KG1 (cell line): ENCODE measurements at places on chromosomes 7 and 10.

DNA sequence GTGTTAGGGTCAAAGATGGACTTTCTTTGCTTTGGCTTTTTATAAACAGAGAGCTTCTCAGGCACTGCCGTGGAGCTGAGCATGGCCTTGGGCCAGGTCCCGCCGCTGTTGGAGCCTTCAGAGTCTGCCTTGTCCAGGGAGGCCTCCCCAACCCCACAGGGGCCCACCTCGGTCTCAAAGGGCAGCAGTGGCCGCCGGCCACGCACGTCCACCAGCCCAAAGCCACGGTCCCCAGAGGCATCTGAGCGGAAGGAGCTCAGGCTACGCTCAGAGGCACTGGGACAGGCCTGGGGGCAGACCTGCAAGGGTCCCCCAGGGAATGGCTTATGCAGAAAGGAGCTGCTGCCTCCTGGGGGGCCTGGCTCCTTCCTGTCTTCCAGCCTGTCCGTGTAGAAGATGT, 105.0 kb downstream of the DLG5 start:
- no peak for DNase-seq

- no peak for DNase-seq
Observed at GRCh38 chr10:88755753-88756152, 4.1 kb upstream of the LIPN start.

DNA sequence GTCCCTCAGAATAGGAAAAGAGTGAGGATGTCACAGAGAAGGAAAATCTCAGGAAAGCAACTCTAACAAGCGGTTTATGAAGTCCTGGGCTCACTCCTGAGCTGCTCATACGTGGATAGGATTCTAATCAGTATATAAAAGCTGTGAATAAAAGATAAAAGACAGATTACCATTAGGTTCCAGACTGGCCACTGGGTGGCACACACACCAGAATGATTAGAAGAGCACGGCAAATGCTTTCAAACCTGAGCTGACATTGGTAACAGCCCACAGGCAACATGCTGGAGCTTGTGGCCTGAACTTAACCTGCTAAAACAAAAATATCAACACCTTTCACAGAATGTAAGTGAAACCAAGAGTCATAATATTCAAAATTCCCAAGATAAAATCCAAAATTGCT, 370.8 kb downstream of the GRID1 start:
- DNase-seq = no peak

- no peak for DNase-seq
Observed at GRCh38 chr10:110103921-110104461, 96.2 kb downstream of the ADD3 start.

DNA sequence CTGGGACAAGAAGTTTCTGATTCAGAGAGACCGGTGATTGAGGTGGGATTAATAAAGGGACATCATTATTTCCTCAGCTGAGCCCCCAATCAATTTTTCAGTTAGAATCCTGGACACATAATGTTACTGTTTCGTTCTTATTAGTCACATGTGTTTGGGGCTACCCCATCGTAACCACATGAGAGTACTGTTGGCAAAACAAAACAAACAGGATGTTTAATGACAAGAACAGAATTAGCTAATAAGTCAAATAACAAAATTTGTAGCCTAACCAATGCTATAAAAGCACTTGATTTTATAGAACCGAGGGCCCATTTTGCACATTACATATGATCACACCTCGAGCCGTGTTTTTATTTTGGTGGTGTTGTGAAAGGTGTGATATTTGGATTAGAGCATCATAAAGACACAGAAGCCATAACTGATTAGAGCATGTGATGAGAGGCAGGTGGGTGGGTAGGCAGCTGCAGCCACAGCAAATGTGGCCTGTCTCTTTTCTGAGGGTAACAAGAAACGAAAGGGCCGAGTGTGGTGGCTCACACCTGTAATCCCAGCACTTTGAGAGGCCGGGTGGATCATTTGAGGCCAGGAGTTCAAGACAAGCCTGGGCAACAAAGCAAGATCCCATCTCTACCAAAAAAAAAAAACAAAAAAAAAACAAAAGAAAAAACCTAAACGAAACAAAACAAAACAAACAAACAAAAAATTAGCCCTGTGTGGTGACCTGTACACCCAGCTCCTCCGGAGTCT, 1.8 kb upstream of the VWC2 start:
- no peak for DNase-seq

- DNase-seq = no peak
Observed at GRCh38 chr10:111289461-111289860, 212.6 kb downstream of the ADRA2A start.

GRCh38 chr7:2497500-2498336, 21.5 kb upstream of the GRIFIN start:
- DNase-seq = no peak

DNA sequence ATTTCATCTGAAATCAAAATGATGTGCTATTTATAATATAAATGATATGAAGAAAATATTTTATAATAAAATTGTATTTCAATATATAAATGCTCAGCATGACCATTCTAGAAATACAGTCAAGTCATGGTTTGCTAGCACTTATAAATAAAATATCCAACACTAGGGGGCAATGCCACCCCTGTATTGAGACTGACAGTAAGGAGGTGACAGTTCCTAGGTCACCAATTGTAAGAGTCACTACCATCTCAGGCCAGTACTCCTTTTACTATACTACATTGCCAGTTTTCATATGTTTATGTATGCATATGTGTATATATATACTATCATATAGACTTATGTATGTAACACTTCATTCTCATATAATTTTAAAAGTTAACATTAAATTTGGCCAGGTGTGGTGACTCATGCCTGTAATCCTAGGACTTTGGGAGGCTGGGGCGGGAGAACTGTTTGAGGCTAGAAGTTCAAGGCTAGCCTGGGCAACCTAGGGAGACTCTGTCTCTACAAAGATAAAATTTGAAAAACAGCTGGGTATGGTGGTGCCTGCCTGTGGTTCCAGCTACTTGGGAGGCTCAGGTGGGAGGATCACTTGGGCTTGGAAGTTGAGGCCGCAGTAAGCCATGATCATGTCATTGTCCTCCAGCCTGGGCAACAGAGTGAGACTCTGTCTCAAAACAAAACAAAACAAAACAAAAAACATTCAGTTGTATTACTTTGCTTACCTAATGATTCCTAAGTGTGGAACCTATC, 2.4 kb upstream of the CNOT4 start:
- DNase-seq = no peak

- no peak for DNase-seq
Observed at GRCh38 chr7:110921595-110922151, 169.3 kb upstream of the LRRN3 start.

DNA sequence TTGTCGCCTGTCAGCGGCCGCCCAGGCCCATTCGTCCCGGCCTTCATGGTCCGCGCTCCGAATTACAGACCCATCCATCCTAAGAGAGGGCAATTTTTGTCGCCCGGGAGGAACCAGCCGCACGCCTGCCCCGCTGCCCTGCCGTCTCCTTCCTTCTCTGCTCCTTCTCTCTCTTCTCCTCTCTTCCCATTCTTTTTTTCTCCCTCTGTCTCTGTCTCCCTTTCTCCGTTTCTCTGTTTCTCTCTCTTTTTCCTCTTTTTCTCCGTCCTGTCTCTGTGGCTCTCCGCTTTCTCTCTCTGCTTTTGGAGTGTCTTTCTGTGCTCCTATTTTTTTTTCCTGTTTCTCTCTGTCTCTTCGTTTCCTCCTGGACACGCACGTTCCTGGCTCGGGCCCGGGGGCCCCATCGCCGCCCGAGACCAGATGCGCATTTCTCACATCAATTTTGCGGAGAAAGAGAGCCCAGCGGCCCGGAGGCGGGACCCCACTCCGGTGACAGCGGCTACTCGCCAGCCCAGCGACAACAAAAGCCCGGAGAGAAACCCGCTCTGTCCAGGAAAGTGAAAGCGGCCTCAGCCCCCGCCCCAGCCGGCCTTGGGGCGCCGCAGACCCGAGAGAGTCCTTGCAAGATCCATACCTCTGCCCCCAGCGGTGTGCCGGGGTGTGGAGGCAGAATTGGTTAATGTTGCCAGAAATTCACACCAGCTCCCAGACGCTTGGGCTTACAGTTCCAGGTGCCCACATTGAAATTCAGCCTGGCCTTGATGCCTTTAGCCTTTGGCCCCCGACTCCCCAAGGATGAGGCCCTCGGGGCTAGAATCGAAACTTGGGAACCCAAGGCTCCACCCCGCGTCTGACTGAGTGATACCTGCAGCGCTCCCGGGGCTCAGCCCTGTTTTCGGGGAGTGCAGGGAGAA, 4.1 kb downstream of the LBX1 start:
- no peak for DNase-seq

- no peak for DNase-seq
Observed at GRCh38 chr10:61701706-61702105, 39.0 kb downstream of the CABCOCO1 start.

GRCh38 chr7:46007990-46008643, 87.0 kb upstream of the IGFBP3 start:
- DNase-seq = no peak

DNA sequence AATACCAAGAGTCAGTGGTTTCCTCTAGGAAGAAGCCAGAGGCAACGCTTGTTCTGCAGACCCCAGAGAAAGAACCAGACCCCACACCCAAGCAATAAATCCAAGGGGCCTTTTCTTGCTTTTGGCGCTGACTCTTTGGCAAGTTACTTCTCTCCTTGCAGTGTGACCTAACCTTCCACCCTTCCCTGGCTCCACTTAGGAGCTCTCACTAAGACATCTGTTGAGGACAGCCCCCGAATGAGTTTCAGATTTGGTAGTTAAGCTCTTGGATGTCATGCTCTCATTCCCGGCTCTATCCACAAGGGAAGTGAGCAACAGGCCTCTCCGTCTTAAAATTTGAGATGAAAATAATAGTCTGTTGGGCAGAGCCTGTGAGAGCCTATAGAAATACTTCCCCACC, 50.6 kb upstream of the FAM204A start:
- DNase-seq = no peak

- DNase-seq = no peak
Observed at GRCh38 chr10:8306685-8307364, 252.3 kb downstream of the GATA3 start.

DNA sequence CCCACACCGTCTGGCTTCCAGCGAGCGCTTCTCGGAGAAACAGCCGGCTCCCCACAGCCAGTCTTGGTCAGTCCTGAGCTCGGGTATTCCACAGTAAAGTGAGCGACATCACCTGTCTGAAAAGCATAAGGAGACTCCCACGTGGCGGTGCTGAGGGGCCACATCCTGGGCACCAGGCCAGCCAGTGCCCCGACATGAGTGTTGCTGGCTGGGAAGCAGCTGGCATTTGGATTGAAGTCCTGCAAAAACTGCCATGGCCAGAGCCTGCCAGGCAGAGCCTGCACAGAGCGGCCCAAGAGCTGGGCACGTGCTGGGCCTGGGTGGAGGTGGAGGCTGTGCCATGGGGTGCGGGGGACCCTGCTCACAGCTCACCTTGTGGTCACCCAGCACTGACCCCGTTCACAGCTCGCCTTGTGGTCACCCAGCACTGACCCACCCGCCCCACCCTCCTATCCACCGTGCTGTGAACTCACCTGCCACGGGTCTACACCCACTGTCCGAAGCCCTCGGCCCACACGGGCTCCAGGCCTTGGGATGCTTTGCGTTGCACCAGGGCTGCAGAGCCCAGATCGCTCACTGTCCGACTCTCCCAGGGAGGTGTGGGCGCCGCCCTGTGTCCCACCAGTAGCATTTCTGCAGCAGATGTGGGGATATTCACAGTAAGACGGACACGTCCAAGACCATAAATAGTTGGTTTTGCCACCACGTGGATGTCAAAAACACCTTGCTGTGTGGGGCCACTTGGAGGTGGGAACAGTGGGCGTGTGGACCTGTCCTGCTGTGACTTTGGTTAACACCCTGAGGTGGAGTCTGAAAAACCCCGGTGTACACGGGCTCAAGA, 48.8 kb downstream of the PITRM1 start:
- no peak for DNase-seq

- DNase-seq = no peak
Observed at GRCh38 chr7:158977981-158978380, 121.6 kb downstream of the DYNC2I1 start.

- DNase-seq = no peak
Observed at GRCh38 chr10:54772468-54773122, 28.4 kb downstream of the PCDH15 start.
